ENCODE measurements at places on chromosomes 5 and 9.

DNA sequence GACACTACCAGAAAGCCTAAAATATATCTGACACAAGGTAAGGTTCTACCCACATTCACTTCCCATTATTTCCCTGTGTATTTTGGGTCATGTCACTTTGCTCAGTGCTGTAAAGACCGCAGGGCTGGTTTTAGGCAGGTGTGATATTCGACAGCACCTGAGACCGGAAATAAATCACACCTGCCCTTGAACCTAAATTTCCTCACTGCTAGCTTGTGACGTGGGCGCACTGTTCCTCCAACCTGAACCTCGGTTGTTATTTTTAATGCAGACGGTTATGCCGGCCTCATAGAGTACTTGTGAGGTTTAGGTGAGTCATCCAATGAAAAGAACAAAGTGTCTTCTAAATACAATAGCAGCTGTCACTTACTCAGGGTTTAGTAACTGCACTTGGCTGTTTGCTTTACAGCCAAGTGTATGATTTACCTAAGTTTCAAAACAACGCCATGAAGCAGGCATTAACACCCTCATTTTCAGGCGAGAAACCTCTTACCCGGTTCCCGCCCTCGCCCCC lies 20.7 kb upstream of the ZNF782 start:
- DNase-seq: no peak

DNA sequence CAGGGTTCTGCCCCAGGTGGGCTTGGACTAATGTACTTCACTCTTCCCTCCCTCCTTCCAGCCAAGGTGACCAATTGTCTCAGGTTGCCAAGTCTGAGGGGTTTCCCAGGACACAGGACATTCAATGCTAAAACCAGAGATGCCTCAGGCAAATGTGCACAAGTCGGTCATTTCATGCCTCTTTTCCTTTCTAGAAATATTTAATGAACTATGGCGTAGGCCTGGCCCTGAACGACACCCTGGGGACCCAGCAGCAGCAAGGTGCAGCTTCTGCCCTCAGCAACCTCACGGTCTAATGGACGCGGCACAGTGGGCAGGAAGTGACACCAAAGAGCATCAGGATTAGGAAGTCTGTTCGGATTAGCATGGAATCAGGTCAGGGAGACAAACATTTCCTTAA lies 148.1 kb downstream of the MTX3 start:
- no peak for DNase-seq

DNA sequence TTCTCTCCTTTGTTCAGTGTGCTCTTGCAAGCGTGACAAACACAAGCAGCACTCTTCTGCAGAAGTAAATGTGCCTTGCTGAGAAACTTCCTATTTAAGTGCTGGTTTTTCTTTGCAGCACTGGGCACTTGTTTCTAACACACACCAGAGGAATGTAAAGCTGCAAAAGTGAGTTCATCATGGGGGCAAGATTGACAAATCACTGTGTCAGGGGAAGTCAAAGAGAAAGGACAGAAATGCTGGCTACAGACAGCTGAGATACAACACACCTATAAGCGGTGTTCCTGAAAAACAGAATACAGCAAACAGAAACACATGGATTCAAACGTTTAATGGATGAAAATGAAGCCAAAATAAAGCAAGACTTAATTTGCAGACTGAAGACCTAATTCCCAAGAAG lies 19.6 kb downstream of the ROR2 start:
- DNase-seq: no peak

DNA sequence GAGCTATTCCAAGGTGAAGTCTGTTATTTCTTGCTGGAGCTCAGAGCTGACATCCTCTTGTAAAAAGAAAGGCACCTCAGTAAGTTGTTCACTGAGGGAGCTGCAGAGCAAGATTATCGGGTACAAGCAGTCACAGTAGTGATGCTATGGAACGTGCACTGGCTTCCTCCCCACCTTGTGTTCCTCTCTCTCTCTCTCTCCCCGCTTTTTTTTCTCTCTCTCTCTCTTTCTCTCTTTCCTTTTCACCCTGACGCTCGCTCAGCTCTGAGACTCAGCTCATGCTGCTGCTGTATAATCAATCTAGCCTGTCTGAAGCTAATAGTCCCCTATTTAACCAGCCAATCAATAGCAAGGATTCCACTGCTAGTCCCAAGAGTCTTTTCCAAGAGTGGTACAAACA lies 587.6 kb upstream of the CDH18 start:
- no peak for DNase-seq

DNA sequence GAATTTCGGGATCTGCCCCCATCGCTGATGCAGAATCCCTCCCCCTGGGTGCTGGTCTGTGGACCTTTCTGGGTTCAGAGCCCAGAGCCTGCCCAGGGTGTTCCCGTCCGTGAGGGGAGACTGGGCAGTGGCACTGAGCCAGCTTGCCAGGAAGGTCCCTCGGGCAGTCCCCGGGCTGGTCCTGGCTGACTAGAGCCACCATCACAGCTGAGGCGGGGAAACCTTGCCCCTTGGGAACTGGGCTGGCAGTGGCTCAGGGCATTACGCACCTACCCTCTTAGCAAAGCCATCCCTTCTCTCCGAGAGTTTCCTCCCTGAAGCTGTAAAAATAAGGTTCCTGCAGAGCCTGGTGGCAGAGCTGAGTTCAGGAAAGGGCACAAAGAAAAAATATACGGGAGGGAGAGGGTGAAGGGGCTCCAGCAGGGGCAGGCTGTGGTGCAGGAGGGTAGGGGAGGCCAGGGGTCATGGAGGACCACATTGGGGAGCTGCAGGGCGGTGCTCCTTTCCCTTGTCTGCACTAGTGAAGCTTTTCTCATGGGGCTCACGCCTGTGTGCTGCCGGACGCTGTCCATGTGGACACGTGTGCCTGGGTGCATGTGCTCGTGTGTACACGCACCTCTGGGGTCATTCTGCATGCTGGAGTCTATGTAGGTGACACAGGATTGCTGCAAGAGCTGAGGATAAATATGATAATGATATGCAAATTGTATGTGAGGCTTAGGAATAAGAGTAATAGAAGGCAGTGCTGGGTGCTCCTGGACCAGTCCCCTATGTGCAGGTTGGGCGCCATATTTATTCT lies 118.9 kb downstream of the LHX2 start:
- no peak for DNase-seq

- no peak for DNase-seq
Measured at GRCh38 chr9:125674981-125675973, 31.7 kb downstream of the MAPKAP1 start.

DNA sequence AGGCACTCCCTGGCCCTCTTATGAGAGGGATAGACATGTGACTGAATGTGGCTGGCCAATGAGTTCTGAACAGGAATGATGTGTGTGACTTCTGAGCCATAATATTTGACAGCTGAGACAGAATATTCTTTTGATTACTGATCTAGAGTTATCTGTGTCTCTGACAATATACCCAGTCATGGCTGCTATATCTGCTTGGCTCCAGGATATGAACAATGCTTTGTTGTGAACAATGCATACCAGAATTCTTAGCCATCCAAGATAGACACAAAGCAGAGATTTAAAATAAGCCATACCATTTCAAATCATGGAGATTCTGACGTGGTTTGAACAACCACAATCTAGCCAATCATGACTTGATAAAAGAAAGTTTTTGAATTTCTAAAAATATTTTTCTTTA lies 840.3 kb upstream of the SEMA6A start:
- no peak for DNase-seq

DNA sequence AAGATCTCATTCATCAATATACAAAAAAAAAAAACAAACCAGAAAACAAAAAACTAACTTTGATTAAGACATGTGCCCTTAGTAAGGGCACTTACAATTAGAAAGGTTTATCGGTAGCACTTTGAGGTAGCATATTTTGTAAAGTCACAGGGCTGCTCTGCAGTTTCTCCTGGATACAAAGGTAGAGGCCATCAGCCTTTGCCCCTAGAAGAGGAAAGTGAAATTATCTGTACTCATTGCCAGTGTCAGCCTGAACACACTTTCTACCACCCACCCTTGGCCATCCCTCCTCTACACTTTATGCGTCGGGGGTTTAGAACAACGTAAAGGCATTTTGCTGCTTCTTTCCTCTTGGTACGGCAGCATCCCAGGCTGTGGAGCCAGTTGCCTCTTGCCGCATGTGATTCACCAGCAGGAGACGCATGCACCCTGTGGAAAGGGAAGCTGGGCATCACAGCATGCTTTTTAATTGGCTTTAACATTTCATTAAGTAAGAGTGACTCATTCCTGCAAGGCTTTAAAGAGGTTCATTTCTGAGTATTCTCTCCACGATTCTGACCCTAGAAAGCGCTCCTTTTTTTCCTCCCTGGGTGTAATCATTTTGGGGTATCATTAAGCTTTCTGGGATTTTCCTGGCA lies 84.6 kb downstream of the CEMIP2 start:
- peak; percentile 16 for DNase-seq

- no peak for DNase-seq
Measured at GRCh38 chr9:23447166-23447565, 378.9 kb downstream of the ELAVL2 start.
